Amygdala (tissue), 56 donors: ENCODE measurements at places on chromosomes 12 and 14.
A peak's percentile ranks its signal among the peaks of the same experiment; 100 is the strongest.

- DNase-seq: no peak
These were observed 15.4 kb downstream of the ACTR10 start for GRCh38 chr14:58215191-58215914.

DNA sequence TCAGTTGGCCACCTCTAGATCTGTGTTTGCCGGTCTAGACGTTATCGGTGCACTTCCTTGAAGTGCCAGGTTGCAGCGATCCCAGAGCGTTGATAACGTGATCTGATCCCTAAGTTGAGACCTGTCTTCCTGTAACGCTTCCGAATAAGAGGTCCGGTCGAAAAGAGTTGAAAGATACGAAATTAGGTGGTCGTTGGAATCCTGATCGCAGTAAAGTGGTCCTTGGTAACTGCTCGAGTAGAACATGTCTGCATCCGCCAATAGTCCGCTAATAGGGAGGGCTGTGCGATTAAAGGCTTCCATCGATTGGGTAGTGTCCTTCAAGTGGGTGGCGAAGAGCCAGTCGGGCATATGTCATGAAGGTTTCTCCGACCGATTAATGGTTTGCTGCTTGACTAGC lies 2.7 kb downstream of the SRSF5 start:
- no peak for DNase-seq

GRCh38 chr14:41461380-41461779 lies 145.3 kb upstream of the LRFN5 start:
- no peak for DNase-seq

GRCh38 chr14:74501135-74501614 lies 7.6 kb downstream of the ISCA2 start:
- no peak for DNase-seq

DNA sequence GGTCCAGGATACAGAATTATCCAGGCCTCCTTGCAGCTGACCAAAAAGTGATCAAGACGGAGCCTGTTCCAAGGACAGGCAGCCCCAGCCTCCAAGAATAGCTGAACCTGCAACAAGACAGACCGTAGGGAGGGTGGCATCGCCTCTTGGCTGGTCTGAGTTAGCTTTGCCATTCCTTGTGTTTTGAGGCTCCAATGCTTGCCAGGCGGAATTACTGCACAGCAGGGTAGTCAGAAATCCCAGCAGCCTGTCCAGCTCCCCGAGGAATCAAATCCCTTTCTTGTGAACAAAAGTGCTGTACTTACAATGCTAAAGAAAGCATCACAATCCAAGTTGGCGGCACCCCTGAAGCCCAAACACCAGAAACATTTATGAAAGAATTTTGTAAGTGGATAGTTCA lies 246.9 kb downstream of the TMEM132C start:
- no peak for DNase-seq

DNA sequence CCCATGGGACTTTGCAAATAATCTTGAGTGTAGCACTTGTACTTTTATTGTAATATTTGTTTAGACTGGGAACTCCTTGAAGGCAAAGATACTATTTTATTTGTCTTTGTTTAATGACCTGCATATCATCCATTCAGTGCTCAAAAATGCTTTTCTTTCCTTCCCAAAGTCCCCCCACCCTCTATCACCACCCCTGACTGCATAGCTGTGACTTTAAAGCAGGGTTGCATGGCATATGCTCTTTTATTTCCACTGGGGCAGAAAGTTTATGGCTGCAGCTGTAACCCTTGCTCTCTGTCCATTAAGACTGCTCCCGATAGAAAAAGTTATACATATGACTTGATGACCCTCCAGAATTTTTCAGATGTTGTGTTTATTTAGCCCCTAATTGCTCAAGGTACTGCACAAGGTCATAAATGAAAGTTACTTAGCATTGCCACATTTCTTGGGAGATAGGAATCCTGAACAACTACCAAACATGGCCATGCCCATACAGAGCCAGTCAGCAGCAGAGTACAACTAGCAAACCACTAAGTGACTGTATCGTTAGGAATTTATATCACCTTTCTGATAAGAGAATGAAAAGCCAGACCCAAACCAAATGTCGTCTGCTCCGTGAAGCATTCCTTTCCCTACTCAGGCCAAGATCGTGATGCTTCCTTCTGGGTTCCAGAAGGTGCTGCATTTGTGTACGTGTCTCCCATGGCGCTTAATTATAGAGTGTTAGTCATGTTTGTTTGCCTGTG lies 114.3 kb downstream of the DIP2B start:
- DNase-seq: no peak

DNA sequence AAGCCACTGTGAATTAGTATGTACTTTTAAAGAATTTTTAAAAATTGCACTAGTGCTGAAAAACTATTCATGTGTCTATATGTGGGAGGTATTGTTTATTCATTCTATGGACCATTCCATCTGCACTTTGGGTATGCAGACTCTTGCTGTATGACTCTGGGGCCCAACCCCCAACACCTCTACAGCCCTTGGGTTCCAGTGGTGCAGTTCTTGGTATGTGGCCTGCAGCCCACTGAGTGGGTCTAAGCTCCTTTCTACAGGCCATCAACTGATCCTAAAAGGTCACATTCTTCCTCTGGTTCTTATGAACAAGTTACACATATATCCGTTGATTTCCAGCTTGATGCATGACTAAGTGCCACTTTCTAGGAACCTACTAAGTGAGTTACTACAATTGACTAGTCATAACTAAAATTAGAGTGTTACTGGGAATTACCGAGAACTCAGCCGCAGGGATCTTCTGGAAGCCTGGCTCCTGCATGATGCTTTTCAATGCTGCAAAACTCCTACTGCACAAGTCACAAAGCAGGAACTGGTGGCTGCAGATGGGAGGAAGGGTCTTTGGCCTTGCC lies 62.4 kb upstream of the MED13L start:
- no peak for DNase-seq

DNA sequence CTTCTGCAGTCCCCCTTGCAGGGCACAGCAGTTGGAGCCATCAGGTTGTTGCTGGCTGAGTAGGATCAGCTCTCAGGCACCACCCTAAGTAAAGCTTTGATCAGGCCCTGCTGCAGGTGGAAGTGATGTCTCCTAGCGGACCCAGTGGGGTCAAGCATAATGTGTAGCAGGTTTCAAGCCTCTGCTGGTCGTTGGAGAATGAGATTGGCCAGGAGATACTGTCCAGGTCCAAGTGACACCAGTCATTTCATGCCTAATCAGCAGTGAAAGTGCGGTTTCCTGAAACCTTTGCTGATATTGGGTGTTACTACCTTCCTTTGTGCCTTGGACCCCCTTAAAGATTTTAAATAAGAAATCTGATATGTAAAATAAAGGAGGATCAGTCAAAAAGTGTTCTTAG lies 72.6 kb downstream of the SUSD6 start:
- no peak for DNase-seq

GRCh38 chr12:65427646-65428045 lies 149.2 kb downstream of the MSRB3 start:
- DNase-seq: no peak

DNA sequence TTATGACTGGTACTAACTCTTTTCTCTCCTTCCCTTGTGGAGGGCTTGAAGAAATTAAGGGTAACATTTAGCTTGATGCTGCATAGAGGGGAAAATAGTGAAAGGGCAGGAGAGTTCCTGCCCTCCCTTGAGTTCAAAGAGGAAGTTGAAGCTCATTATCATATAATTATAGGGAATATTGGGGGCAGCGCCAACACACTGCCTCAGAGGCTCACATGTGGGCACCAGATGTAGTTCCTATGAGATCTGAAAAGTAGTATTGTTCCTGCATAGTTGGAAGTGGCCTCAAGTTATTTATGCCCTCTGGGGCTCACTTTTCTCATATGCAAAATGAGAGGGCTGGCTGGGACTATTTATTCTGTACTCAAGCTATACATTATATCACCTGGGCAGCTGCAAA lies 33.0 kb upstream of the FGF23 start:
- DNase-seq: no peak

GRCh38 chr12:21678959-21679358 lies 21.3 kb upstream of the LDHB start:
- DNase-seq: no peak

- no peak for DNase-seq
These were observed 22.3 kb downstream of the ZNF268 start for GRCh38 chr12:133203344-133204263.

- no peak for DNase-seq
These were observed 308.0 kb upstream of the SFSWAP start for GRCh38 chr12:131402781-131403396.

- DNase-seq: no peak
These were observed 41.8 kb downstream of the GALNT9 start for GRCh38 chr12:132287391-132288238.

DNA sequence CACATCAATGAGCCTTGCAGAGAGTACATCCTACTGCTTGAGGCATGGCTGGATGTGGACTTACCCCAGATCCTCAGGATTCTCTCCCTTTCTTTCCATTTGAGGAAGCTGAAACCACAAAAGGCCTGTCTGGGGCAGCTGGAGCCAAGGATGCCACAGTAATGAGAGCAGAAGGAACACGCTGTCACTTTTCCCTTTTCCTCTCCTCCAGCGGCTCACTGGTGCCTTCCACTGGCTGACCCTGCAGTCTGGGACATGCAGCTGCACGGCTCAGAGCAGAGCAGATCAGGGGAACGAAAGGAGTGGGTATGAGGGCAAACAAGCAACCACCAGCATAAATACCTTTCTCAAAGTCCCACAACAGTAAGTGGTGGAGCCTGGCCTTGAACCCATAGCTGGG lies 78.2 kb downstream of the GAS2L3 start:
- no peak for DNase-seq

DNA sequence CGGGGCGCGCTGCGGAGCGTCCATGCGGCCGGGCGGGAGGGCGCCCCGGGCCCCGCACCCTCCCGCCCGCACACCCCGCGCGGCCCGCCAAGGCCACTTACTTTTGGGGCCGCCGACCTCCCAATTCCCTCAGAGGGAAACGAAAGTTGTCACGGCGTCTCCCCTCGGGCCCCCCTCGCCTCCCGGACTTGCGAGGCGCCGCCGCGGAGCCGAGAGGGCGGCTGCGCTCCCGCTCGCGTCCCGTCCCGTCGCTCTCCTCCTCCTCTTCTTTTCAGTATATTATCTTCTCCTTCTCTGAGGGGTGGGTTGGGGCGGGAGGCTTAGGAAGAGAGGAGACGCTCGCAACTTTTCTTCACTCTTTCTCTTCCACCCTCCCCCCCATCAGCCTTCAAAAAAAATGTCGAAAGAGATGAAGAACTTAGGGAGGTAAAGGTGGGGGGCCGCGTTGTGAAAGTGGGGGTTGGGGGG lies 613 bp downstream of the DUSP16 start:
- no peak for DNase-seq

DNA sequence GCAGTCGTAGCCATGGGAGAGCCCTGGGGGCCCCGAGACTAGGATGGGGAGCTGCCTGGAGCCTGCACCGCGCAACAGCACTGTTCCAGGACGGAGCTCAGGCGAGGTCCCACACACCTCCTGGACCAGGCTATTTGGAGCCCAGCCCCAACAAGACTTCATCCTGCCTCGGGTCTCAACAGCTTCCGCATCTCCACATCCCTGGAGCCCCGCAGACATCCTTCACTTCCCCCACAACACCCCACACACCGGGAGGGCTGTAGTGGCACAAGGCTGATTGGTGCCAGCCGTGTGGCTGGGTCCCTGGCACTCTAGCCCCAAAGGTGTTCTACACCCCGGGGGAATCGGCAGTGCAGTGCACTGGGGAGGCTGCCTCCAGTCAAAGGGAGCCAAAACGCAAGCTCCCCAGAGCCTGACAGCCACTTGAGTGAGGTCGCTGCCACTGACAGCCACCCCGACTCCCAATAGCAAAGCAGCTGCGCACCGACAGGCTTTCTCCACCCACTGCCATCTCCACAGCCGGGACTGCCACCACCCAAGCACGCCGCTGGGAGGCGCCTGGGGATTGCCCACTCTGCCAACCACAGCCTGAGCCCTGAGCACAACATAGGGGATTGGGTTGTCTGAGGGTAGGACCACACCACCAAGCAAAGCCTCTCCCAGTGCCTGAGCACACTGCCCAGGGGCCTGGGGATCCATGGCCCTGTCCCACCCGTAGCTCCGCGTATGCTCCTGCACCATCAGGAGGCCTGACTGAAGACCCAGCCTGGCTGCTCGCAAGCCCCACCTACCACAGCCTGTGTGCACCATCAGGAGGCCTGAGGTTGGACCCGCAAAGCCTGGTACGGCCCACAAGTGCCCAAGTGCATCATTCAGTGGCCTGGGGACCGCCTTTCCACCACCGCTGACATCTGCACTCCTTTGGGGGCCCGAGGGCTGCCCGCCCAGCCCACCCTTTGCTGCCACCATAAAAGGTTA lies 13.2 kb upstream of the KLRF1 start:
- DNase-seq: peak; percentile 23

DNA sequence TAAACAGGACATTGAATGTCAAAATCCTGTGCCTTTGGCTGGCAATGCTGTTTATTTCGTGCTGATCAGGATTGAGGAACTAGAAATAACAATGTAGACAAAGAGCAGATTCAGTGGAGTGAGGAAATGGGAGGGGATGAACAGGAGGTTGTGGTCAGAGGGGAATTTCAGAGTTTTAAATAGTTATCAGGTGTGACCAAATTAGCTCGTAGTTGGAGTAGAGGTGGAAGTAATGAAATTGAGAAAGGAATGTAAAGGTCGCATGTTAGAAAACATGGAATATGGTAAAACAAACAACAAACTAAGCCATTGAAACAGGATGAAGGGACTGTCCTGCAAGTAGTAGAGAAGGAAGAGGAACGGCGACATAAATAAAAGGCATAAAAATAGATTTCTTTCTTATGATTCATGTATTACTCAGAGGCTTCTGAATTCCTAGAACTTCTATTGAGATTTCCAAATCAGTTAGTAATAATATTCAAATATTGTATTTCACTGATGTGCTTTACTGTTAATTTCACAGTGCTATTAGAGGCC lies 9.5 kb upstream of the SAV1 start:
- DNase-seq: no peak

DNA sequence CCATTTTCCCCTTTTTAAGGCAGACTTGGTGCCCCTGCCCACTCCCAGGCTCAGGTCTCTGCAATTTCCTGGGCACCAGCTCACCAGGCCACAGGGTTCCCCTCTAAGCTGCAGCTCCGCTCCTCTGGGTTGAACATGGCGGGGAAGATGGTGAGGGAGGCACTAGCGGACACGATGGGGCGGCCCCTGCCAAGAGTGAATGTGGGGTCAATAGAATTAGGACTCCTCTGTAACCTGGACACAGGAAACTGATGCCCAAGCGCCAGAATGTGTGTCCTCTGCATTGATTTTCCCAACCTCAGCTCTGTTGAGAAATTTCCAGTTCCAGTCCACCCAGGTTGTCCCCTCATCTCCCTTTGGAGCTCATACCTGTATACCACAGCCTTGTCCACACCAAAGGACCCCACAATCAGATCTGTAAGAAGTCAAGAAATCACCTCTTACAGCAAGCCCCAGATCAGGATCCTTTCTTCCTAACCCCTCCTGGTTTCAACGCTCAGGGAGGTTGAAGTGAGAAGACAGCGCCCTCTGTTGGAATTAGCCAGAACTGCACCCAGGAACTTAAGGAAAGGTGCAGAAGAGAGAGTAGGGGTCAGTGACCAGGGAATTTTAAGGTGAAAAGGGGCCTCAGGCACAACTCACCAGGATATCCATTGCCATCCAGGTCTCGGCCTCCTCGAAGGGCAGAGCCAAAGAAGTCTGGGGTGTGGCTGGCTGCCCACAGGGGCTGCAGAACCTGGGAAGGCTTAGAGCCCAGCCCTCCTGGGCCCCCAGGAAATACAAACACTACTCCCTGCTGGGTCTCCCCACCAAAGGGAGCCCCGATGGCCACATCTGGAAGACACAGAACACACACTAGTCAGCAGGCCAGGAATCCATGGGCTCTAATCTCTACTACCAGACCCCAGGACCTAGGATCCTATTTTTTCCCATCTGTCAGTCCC lies 14.7 kb downstream of the ITGA5 start:
- no peak for DNase-seq

- no peak for DNase-seq
These were observed 826 bp downstream of the PRKCH start for GRCh38 chr14:61322011-61322798.

- DNase-seq: no peak
These were observed at the start of gene DHH for GRCh38 chr12:49094160-49094974. TSS of gene DHH (minus strand) at chr12:49094801. CDS start at chr12:49094512, 289 bp downstream.
